Activated T-cell treated with anti-CD3 and anti-CD28 coated beads for 1 hour (primary cell): ENCODE measurements at places on chromosomes 3 and 15.

- no peak for DNase-seq
Measured at GRCh38 chr3:87792534-87793336, 266.1 kb downstream of the CGGBP1 start.

GRCh38 chr15:42679285-42680141 is 57.4 kb downstream of the CDAN1 start:
- no peak for DNase-seq

DNA sequence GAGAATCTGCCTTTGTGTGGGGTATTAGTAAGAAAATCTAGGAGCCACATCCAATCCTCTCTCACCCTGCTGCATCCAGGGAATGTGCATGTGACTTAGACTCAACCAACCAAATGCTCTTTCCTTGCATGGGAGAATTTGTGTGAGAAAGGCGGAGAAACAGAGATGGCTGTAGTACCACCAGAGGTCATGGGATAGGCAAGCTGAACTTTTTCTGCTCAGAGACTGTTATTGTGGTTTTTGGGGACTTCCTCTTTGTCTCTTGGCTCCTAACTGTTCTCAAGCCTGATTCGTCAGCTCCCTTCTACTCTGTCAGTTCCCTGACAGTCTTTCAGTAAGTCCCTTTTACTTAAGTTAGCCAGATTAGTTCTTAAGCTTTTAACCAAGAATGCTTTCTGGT is 2.6 kb upstream of the ZSCAN2 start:
- DNase-seq, result no peak

- DNase-seq, result no peak
Measured at GRCh38 chr15:85525755-85526154, 145.4 kb downstream of the AKAP13 start.

DNA sequence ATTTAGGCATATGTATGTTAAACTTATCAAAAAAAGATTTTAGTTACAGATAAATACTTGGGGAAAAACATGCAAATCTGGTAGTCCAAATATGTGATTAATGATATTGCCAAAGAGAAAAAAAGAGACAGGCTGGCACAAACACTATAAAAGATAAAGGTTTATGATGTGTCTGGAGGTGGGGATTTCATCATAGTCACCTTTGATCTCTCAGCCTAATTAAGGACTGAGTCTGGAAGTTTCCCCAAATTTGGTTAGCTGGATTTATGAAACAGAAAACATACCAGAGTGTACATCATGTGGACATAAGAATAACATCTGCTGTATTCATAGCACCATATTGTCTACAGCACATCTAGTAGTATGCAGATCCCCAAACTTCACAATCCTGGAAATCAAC is 157.0 kb downstream of the FGF12 start:
- DNase-seq, result no peak

GRCh38 chr3:43782541-43782940 is 91.8 kb downstream of the ABHD5 start:
- no peak for DNase-seq

- DNase-seq, result no peak
Measured at GRCh38 chr15:45391746-45392583, 13.6 kb upstream of the GATM start.

GRCh38 chr3:52144034-52144795 is 10.0 kb downstream of the POC1A start:
- peak; percentile 87 for DNase-seq

DNA sequence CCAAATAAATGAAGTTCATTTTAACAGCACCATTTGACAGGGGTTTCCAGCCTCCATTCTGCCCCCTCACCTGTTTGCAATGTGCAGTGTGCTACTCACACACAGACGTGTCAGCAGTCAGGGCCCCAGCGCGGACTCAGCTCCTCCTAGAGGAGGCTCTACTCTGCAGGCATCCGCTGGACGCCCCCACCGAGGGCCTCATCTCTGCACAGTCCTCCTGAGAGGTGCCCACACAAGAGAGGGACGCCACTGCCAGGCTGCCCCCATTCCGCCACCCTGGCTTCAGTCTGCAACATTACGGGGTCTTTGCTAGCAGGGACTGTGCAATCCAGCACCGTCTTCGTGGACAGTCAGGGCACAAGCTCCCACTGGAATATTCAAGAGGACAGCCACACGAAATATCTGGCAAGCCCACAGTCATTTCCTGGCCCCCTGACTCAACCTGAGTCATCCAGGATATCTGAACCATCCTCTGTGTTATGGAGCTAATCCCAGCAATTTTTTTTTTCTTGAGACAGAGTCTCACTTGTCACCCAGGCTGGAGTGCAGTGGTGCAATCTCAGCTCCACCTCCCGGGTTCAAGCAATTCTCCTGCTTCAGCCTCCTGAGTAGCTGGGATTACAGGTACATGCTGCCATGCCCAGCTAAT is 255.0 kb downstream of the OCA2 start:
- no peak for DNase-seq

GRCh38 chr15:78069052-78069414 is 8.5 kb downstream of the TBC1D2B start:
- DNase-seq, result no peak

GRCh38 chr3:143123353-143123984 is 3.9 kb downstream of the CHST2 start:
- DNase-seq, result no peak
